ENCODE measurements at places on chromosomes 2 and 18.

GRCh38 chr2:28496781-28497180 is 921 bp downstream of the PLB1 start:
- no peak for DNase-seq

GRCh38 chr2:218066926-218067515 is 2.0 kb upstream of the RUFY4 start:
- no peak for DNase-seq

DNA sequence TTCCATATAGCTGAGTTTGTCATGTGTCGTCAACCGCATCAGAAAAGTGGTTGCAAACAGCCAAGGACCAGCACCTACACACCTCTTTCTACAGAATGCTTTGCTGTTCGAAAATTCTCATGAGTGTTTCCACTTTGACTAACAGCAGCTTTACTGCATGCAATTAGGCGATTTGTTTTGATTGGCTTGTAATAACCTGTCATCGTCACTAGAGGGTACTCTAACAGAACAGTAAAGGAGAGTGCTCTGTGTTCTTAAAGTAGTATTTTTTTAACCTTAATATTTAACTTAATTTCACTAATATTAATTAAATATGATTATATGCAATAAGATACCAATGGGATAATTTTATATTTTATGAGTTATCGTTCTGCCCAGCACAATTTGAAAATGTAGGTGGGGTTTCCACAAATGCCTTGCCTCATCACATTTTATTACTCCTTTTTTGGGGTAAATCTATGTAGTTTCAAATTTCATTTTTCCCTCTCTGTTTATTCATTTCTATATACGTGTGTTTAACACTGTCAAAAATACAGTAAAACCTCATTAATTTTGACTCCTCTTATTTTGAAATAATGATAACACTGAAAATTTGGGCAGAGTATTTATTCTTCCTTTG is 502.2 kb downstream of the NRXN1 start:
- DNase-seq: peak; percentile 59

DNA sequence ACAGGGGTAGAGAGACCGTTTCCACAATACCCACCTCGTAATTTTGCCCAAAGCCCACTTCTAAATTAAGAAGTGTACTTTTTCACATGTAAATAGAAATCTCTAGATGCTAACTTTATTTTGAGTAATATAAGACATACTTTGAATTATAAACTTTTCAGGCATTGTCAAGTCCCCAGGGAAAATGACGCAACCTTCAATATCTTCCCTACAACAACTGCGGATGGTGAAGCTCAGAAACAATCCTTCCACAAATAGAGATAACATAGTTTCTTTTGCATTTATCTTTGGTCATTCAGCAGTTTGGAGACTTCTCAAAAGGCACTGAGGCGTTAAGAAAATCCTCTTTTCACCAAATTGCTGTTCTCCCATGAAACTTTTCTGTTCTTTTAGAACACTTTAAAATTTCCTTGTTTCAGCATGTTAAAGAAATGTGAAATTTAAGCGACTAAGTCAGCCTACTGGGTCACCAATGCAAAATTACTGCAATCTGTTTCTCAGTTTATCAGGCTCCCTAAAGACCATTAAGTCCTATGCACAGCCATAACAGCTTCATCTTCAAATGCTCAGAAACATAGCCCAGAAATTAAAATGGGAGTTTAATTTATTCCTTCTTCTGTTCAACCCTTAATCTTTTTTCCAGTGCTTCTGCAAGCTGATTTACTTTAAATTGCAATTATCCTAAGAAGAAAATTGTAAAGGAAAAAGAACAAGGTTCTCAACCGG is 118.3 kb upstream of the DNAJC10 start:
- no peak for DNase-seq

GRCh38 chr18:48229552-48229981 is 179.6 kb downstream of the ZBTB7C start:
- peak; percentile 23 for DNase-seq

GRCh38 chr2:235658351-235659174 is 164.7 kb downstream of the AGAP1 start:
- no peak for DNase-seq

GRCh38 chr2:9291331-9291730 is 84.7 kb downstream of the ASAP2 start:
- peak; percentile 80 for DNase-seq

GRCh38 chr18:50155406-50155805 is 39.5 kb downstream of the MYO5B start:
- no peak for DNase-seq

DNA sequence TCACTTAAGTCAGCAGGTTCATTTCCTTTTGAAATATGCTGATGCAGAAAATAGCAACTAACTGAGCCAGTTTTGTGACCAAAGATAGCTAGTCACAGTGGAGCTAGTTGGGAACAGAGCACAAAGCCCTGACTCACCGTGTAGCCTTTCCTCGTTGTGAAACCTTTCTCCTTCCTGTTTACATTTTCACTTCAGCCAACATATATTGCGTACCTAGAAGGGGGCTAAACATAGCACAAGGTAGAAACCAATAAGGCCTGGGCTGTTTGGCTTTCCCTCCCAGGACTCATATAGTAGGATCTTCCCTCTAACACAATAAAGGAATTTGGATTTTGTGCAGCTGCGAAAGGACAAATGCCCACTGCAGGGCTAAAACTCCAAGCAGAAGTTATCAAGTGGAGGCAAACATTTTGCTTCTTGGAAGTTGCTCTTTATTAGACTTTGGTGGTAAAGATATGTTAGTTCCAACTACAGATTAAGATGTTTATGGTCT is 24.5 kb upstream of the LPIN2 start:
- peak; percentile 81 for DNase-seq

Measured in lung microvascular endothelial cell (primary cell).